Activated T-helper 17 cell treated with anti-CD3 and anti-CD28 coated beads, Interleukin-2, amount 50 U/mL, for 72 hours (primary cell): ENCODE measurements at places on chromosomes 2 and 18. TPM values are rescaled to one million over a fixed set of nuclear protein-coding genes. Genes with fewer than 3 reads are reported as not detected.

- no peak for ATAC-seq
Observed at GRCh38 chr18:74019864-74020263, 127.8 kb downstream of the FBXO15 start.

DNA sequence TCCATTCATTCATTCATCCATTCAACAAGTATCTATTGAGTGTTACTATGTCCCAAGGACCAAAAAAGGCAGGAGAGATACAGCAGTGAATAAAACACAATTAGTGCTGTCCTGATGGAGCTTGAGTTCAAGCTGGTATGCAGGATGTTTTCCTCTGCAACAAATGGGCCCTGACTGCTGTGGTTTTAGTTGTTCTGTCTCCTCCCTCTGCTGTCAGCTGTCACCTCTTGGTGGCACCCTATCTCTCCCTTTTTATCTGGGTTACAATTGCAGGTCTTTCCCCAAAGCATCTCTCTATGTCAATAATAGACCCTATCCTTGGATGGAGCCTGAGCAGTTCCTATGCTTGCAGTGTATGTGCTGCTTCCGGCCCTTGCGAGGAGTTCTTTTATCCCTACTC lies 304.8 kb downstream of the PDE11A start:
- no peak for ATAC-seq

LBX2 gene
- 1.3 TPM for total RNA-seq

HAAO gene
- 0.99 TPM for total RNA-seq

DNA sequence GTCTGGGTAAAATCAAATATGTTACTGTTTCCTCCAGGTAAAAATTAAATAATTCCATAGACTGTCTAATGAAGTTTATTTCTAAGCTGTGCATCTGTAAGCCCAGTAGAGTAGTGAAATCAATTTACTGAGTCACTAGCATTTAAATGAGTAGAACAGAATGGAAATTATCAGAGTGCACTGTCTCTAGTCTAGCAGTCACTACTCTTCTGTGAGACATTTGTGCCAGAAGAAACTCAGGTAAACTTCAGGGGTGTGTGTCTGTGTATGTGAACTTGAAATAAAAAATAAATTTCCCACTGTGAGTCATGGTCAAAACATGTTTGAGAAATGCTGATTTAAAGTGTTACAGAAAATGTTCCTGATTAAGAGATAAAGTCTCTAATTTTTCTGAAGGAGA lies 146.4 kb downstream of the RIF1 start:
- peak; percentile 47 for ATAC-seq

PROKR1 gene
- total RNA-seq, result not detected

- no peak for ATAC-seq
Observed at GRCh38 chr2:72117718-72118117, 29.9 kb downstream of the CYP26B1 start.

- peak; percentile 37 for ATAC-seq
Observed at GRCh38 chr18:2856547-2857170, 9.9 kb downstream of the EMILIN2 start.

DNA sequence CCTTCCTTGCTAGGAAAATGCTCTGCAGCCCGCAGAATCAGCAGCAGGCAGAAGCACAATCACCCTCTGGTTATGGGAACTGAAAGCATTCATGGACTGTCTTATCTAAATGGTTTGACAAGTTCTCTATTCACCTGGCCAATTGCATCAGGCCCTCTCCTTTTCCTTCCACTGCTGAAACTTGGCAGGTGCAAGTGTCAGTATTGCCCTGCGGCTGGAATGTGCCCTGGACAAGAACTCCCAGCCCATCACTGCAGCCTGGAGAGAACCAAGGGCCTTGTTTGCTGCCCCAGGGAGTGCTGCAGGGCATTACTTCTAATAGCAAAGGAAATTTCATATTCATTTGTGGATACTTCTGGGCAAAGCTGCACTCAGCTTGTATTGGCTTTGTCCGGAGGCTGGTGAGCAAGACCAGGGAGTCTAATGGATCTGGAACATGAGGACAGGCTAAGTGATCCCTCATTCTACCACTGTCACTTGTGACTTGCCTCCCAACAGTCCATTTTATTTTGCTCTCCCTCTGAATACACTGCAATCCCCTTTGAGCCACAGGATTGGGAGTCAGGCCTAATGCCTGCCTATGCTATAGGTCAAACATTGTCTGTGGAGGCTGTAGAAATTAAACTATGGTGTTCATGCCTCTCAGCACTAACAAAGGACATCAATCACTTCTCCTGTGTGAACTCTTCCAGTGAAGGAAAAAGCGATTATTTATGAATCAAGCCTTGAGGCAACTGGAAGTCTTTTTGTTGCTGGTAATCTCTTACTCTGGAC lies 116.9 kb downstream of the LYPD6B start:
- no peak for ATAC-seq

DNA sequence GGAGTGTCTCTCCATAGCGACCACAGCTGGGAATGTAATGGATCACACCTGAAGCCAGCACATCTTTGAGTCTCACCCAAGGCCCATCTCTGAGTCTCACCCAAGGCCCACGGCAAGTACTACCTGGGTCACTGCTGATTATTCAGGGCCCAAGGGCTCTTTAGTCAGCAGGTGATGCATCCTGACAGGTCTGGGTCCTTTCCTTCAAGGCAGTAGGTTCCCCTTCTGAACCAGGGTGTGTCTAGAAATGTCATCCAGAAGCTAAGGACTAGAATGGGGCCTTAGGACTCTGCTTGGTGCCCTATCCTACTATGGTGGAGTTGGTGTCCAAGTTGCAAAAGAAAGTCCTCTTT lies 248.1 kb downstream of the ZNF385B start:
- no peak for ATAC-seq

DNA sequence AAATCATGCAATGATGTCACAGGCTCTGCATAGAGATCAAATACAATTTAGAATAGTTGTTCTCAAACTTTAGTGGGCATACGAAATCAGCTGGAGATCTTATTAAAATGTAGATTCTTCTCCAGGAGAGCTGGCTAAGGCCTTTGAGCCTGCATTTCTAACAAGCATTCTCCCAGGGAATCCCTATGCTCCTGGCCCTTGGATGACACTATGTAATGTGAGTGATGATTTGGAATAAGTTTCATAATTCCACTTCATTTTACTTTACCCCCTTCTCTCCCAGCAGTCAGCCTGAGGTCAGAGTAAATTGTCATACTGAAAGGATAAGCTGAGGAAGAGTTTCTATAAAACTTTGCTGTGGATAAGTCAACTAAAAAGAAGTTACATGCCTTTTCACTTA lies 189.1 kb downstream of the UBE2E3 start:
- ATAC-seq, result no peak

ARL5A gene
- total RNA-seq, result 72.9 TPM

DNA sequence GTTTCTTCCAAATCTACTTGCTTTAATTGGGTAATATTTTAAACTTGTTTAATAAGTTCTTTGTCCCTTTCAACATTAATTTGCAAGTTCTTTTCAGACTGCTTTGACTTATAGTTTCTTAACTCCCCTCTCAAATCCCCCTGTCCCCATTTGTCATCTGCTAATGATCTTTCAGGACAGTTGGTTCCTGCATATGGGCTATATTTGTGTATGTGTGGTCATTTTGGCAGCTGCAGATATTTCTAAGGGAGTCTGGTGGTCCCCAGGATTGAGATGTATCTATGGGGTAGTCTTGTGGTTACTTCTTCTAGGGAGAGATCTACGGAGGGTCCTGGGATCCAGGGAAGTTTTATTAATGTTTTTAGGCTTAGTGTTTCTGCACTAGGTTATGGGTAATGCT lies 120.6 kb upstream of the SP3 start:
- ATAC-seq, result no peak

LIMS3 gene
- 2.8 TPM for total RNA-seq

LIMS4 gene
- 2.9 TPM for total RNA-seq

DNA sequence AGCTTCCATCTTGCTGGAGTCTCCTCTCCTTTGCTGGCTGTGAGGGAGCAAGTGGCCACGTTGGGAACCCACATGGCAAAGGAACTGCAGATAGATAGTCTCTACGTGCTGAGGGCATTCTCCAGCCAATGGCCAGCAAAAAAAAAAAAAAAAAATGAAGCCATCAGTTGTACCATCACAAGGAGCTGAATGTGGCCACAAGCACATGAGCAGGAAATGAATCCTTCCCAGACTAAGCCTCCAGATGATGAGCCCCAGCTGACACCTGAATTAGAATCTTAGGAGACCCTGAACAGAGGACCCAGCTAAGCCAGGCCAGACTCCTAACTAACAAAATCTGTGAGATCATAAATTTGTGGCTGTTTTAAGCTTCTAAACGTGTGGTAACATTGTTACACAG lies 57.9 kb downstream of the SPIRE1 start:
- no peak for ATAC-seq

DNA sequence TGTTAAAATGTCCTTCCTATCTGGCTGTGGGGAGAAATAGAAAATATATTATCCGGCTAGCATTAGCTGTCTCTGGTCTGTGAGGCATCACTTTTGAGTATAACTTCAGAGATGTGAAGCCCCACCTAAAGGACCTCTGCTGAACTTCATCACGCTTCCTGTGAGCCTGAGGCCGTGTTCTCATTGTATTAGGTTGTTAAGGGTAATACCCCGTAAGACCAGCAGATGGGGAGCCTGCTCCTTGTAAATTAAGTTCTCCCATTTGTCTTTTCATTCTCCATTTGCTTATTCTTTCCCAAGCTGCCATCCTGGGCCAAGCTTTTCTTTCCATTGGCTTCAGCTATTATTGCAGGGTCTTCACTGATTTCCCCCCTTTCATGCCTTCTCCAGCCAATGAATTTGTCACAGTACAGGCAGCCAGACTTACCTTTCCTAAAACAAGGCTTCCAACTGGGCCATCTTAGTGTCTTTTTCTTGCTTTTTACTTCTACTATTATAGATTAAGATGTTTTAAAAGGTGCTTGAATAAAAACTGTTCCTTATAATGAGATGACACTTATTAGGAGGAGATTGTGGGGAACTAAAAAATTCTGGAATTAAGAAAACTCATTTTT lies 12.4 kb downstream of the NIF3L1 start:
- peak; percentile 99 for ATAC-seq

- no peak for ATAC-seq
Observed at GRCh38 chr2:190221429-190221828, 98.2 kb downstream of the HIBCH start.

DNA sequence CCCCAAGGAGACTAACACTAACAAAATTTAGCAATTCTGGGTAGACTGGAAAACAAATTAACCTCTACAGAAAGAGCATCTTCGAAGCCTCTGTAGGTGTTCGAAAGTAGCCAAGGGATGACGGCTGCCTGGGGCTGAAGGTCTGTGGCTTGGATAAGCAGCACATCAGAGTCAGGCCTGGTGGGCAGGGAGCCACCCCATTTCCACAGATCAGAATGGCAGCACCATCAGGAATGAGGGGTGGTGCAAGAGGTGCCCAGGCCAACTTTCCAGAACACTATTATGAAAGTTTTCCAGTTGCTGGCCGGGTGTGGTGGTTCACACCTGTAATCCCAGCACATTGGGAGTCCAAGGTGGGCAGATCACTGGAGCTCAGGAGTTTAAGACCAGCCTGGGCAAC lies 57.9 kb downstream of the CABYR start:
- no peak for ATAC-seq

- no peak for ATAC-seq
Observed at GRCh38 chr2:199818754-199819153, 32.2 kb downstream of the FTCDNL1 start.

- ATAC-seq, result no peak
Observed at GRCh38 chr2:224142397-224143312, 103.6 kb upstream of the SERPINE2 start.

DNA sequence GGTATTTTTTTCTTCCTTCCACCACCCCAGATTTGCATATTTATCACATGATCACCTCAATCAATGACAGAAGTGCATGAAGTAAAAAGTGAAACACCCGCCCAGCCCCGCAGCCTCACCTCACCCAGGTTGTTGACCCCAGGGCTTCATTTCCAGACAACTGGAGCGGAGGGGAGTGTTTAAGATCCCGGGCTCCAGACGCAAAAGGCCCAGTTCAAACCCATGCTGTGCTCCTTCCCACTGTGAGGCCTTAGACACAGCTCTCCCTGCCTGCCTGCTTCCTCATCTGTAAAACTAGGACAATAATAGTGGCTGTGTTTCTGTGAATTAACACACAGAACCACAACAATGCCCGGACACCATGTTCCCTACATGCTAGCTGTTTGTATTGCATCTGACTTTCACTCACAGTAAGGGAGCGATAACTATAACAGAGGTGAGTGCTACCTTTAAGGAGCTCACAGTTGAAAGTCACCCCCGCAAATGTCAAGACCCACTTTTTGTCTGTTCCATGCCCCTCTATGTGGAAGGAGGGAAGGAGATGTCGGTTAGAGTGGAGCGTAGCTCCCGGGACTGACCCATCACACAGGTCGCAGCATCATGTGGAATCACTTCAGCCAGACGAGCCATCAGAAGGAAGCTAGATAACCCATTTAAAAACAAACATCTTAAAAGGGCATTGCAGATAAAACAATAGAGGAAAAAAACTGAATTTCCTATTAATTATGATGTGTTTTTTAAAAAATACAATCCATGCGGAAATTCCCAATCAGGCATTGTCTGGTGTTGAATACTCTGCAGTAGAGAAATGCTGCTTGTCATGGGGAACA lies 77.5 kb upstream of the DAPL1 start:
- ATAC-seq, result no peak

TMEFF2 gene
- not detected for total RNA-seq

- ATAC-seq, result no peak
Observed at GRCh38 chr2:85397925-85398331, 12.2 kb downstream of the CAPG start.

DNA sequence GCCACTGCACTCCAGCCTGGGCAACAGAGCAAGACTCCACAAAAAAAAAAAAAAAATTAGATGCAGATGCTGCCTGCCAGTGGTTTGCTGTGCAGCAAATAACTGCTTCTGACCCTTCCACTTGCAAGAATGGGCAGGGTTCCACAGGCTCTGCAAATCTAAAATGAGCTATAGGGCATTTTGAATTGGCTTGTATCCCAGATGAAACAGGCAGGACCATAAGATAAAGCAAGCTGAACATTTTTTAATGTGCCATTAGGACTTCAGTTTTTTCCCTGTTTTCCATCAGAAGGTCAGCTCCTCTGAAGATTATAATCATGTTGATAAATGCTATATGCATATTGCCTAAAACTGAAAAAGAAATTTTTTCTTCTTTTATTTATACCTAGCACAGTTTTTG lies 15.7 kb upstream of the FZD7 start:
- no peak for ATAC-seq

HOXD12 gene
- not detected for total RNA-seq

GRCh38 chr18:59871711-59872362 lies 28.0 kb upstream of the PMAIP1 start:
- no peak for ATAC-seq

DNA sequence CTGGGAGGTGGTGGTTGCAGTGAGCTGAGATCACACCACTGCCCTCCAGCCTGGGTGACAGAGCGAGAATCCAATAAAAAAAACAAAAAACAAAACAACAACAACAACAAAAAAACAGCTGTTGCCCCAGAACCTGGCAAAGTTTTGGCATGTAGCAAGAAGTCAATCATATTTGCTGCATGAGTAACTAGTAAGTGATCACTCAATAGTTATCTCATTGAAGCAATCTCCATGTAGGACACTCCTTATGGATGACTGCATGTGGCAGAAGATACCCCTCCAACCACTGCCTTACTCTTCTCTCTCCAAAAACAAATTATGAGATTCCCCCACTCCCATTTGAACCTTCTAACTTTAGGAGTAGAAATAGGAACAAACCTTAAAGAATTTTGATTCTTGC lies 113.7 kb downstream of the TTC27 start:
- ATAC-seq, result no peak

- ATAC-seq, result no peak
Observed at GRCh38 chr2:207530160-207531031, 634 bp downstream of the CREB1 start.
